Activated naive CD4-positive, alpha-beta T cell (primary cell): ENCODE measurements at places on chromosomes 13 and 19.

DNA sequence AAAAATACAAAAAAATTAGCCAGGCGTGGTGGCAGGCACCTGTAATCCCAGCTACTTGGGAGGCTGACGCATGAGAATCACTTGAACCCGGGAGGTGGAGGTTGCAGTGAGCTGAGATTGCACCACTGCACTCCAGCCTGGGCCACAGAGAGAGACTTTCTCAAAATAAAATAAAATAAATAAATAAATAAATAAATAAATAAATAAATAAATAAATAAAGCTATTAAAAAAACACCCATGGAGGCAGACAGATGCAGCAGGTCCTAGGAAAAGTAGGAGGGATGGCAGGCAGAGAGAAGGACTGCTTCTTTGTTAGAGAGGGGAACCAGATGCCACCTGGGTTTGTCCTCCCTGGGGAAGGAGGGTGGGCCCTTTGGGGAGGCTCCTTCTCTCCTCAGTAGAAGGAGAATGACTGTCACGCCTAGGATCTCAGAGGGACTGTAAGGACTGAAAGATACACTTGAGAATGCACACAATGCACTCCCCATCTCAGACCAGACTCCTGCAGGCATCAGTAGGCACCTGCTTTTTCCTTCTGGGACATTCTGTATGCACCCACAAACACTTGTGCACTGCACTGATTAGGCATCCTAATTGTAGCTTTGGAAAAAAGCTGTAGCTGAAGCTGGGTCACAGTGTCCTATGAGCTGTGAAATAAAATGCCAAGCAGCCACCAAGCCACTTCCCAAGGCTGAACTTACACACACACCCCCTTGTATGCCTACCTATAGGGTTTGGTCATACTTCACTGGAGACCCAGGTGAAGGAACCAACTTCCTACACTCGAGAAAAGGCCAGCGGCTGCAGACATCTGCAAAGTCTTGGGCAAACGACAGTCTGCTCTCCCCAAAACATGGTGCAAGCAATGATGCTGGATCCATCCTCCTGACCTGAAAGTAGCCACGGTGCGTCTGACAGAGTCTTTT is 18.9 kb upstream of the SLC35E1 start:
- no peak for DNase-seq

- DNase-seq = no peak
Measured at GRCh38 chr13:91576590-91576989, 178.2 kb downstream of the GPC5 start.

DNA sequence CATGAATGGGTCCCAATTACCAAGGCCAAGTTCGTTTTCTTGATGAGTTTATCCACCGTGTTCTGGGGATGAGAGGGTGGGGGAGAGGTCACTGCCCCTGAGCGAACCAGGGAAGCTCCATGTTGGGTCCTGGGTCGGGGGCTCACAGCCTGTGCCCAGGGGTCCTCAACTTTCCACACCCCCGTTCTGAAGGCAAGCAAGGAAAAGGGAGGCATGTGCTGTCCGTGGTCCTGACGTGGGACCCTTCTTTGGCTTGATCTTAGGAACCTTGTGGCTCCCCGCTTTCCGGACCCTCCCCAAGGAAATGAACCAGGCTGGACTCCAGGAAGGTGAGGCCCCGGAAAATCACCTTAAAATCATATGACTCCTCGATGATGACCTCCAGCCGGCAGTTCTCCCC is 18.2 kb upstream of the MEIS3 start:
- DNase-seq = no peak

GRCh38 chr13:110097013-110097412 is 209.9 kb downstream of the COL4A1 start:
- DNase-seq = no peak

DNA sequence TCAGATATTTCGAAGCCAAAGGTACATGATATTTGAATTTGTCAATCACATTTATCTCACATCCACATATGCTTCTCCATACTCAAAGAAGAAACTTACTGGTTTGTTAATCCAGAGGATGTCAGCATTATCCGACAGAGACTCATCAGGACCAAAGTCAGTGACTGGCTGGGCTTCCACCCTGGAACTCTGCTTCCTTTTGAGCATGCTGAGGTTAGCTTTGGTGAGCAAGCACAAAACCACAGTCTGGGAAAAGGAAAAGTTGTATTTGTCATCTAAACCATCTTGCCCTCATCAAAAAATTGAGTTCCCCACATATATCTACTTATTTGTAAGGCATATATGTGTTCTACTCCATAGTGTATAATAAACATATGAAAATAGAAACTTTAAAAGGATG is 17.4 kb downstream of the NALCN start:
- no peak for DNase-seq

DNA sequence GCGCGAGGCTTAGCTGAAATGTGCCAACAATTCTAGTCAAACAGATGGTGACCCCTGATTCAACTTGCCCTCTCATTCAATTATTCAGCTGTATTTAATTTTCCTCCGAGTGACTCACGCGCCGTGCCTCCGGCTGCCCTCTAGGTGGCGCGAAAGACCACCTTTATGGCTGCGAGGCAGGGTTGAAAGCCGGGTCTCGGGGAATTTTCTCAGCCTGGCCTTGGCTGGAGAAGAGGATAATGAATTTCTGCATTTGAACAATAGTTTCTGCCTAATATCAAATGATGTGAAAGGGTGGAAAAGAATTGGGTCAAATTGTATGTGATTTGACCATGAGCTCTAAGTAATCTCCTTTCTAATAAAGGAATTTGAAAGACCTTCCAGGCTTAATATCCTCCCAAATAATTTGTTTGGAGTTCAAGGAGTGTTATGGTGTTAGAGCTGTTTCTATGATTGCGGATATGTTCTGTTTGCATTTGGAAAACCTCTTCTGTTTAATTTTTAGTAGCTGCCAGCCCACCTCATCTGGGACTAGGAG is 310.9 kb downstream of the ZNF536 start:
- peak; percentile 33 for DNase-seq

GRCh38 chr13:52026246-52026626 is 1.7 kb downstream of the UTP14C start:
- no peak for DNase-seq

GRCh38 chr19:2139385-2140137 is 11.8 kb downstream of the AP3D1 start:
- DNase-seq = no peak

DNA sequence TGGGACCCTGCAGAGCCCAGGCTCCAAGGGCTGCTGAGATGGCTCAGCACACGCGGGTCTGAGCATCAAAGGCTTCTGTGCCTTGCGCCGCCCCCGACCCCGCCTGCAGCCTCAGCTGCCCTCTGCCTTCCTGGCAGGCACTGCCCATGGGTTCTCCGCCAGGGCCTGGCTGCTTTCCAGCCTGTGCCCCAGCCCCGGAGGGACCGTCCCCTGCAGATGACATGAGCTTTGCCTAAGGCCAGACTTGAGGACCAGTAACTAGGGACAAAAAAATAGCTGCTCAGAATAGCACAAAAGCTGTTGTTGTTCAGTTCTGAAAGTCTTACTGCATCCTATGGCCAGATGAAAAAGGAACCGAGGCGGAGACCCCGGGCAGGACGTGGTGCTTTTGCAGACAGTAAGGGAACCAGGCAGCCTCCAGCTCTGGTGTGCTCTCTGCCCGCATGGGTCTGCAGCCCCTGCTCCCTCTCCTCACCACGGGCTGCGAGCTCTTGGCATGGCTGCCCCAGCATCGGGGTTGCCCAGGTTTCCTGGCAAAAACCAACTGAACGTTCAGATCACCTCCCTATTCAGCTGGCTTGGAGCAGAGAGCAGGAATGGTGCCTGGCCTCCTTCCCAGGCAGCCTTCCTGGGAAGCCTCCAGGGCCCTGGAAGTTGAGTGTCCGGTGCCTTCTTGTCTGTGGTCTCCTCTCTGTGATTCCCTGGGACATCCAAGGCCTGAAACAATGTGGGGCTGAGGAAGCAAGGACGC is 12.5 kb upstream of the CFAP97D2 start:
- DNase-seq = no peak

- DNase-seq = no peak
Measured at GRCh38 chr13:101127741-101128353, 288.5 kb downstream of the NALCN start.
